ENCODE measurements at places on chromosomes 1 and 21. TPM values are rescaled to one million over a fixed set of nuclear protein-coding genes. Genes with fewer than 3 reads are reported as not detected.

GRCh38 chr1:194755241-194755994 is 1569.0 kb upstream of the B3GALT2 start:
- DNase-seq = no peak

DNA sequence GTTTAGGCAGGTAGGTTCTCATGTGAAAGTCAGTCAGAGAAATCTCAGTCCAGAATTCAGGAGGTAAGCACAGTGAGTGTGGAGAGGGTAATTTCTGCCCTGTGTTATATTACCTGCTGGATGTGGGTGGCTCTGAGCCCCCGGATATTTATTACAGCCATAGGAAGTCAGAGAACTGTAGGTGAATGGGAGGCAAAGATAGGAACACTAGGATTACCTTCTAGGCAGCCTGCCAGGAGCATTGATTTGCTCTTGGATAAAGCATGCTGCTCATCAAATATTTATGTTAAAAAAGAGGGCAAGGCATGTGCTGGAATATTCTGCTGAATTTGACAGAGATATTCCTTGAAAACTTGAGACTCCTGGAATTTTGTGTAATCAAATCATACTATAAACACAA is 8.5 kb downstream of the GNG12 start:
- no peak for DNase-seq

TUFT1 gene
- total RNA-seq = 69.1 TPM

CR1 gene
- total RNA-seq = 0.07 TPM

OPTC gene
- not detected for total RNA-seq

NOL9 gene
- 32.5 TPM for total RNA-seq

All from kidney epithelial cell (primary cell).